Immature natural killer cell (primary cell): ENCODE measurements at places on chromosomes 4 and X. TPM values are rescaled to one million over a fixed set of nuclear protein-coding genes. Genes with fewer than 3 reads are reported as not detected.
A peak's percentile ranks its signal among the peaks of the same experiment; 100 is the strongest.

ENPP6 gene
- polyA plus RNA-seq: 0.20 TPM

GRCh38 chr4:102500352-102500695, 835 bp upstream of the NFKB1 start:
- H3K27ac ChIP-seq: peak overlapping the region; percentile 98
- H3K36me3 ChIP-seq: no peaks in the 10 kb centered on the region
- H3K27me3 ChIP-seq: peaks cover 31% of the 10 kb centered on the region
- H3K4me1 ChIP-seq: peaks cover 35% of the 10 kb centered on the region
- peak overlapping the region; percentile 90 for H3K4me3 ChIP-seq
- peak; percentile 55 for DNase-seq

GRCh38 chr4:169236078-169236477, 34.7 kb downstream of the SH3RF1 start:
- no peak overlapping the region for H3K4me3 ChIP-seq
- H3K4me1 ChIP-seq: no peaks in the 10 kb centered on the region
- no peak for DNase-seq
- no peaks in the 10 kb centered on the region for H3K27me3 ChIP-seq
- H3K36me3 ChIP-seq: no peaks in the 10 kb centered on the region

- no peaks in the 10 kb centered on the region for H3K36me3 ChIP-seq
- peak overlapping the region; percentile 80 for H3K27ac ChIP-seq
- no peak for DNase-seq
Measured at GRCh38 chr4:2860391-2861348, 17.0 kb downstream of the ADD1 start.

DNA sequence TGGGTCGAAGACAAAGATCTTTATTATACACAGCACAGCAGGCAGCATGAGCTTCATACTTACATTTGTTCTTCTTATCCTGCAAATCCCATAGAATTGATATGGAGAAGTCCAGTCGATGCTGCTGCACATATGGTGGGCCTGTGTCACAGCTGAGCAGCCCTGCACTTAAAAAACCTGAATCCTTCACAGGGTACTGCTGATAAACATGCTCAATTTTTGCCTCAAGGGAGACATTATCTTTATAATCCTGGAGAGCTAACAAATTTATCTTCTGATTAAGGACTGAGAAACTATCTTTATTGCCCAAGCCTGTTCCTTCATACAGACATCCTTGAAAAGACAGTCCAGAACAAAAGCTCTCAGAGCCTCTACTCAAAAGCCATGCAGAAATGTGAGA, 434.4 kb upstream of the FAM47C start:
- H3K4me1 ChIP-seq: no peaks in the 10 kb centered on the region
- H3K36me3 ChIP-seq: no peaks in the 10 kb centered on the region
- DNase-seq: no peak
- H3K27ac ChIP-seq: no peak overlapping the region

GRCh38 chrX:49220100-49220499, 13.0 kb downstream of the CACNA1F start:
- no peaks in the 10 kb centered on the region for H3K4me1 ChIP-seq
- no peaks in the 10 kb centered on the region for H3K36me3 ChIP-seq
- DNase-seq: no peak
- no peak overlapping the region for H3K27ac ChIP-seq

PAGE5 gene
- not detected for polyA plus RNA-seq

UGT2B15 gene
- not detected for polyA plus RNA-seq

GAB1 gene
- polyA plus RNA-seq: 2.9 TPM

GRCh38 chrX:155065035-155065734, 5.8 kb downstream of the CMC4 start:
- H3K4me1 ChIP-seq: peaks cover 16% of the 10 kb centered on the region
- H3K27me3 ChIP-seq: peaks cover 5% of the 10 kb centered on the region
- no peak for DNase-seq
- H3K4me3 ChIP-seq: no peak overlapping the region
- H3K27ac ChIP-seq: no peak overlapping the region

DNA sequence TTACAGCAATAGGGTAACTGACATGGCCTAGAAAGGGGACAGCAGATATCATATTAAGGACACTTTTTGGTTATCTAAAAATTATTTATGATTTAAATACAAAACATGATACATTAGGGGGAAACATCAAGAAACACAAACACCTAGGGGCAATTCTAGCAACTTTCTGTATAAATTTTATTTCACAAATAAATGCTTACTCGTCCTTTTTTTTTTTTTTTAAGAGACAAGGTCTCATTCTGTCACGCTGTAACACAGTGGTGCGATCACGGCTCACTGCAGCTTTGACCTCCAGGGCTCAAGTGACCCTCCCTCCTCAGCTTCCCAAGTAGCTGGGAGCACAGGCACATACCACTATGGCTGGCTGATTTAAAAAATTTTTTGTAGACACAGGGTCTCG, 151.8 kb upstream of the BCOR start:
- no peak overlapping the region for H3K4me3 ChIP-seq
- no peak overlapping the region for H3K27ac ChIP-seq
- no peaks in the 10 kb centered on the region for H3K36me3 ChIP-seq

RAB41 gene
- polyA plus RNA-seq: not detected

DNA sequence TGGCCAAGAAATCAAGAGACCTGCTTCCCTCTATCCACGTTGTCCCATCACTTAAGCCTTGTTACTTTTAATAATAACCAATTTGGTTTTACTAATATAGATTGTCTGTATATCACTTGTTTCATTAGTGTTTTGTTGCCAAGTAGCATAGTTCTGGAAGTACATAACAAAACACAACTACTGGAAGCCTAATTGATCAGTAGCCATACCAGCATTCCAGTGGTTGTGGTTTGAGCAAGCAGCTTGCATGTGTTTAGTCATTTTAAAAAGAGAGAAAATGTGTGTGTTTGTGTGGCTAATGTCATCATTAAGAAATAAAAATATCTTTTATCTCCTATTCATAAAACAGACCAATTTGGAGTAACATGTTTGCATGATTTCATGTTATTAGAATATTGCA, 70.8 kb downstream of the PTPN13 start:
- no peak for DNase-seq

SOWAHB gene
- not detected for polyA plus RNA-seq

DNA sequence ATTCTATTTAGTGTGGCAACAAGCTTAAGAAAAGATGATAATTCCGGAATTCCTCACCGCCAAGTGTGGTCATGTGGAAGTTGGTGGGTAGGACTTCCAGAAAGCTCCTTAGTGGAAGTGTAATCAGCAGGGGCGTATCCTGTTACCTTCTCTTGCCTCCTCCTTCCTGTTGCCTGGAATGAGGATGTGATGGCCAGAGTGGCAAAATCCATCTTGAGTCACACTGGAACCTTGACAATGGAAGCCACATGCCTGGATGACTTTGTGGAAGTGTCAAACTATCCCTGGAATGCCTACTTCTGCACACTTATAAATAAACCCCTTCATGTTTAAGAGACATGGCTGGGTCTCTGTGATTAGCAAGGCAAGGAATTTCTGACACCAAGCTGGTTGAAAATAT, 191.0 kb downstream of the PRDM5 start:
- DNase-seq: no peak
- no peak overlapping the region for H3K27ac ChIP-seq
- H3K4me1 ChIP-seq: no peaks in the 10 kb centered on the region
- peaks cover 1% of the 10 kb centered on the region for H3K27me3 ChIP-seq

GPRIN3 gene
- polyA plus RNA-seq: 15.9 TPM

- H3K27me3 ChIP-seq: peaks cover 12% of the 10 kb centered on the region
- no peaks in the 10 kb centered on the region for H3K4me1 ChIP-seq
- no peaks in the 10 kb centered on the region for H3K36me3 ChIP-seq
- no peak for DNase-seq
- peak within 1 kb of the TSS; percentile 48 for H3K4me3 ChIP-seq
- H3K27ac ChIP-seq: no peak within 1 kb of the TSS
Measured at GRCh38 chr4:151325111-151325948, at the start of gene SH3D19. TSS of gene SH3D19 (minus strand) at chr4:151325605. CDS start at chr4:151325352, 253 bp downstream.

HTN3 gene
- polyA plus RNA-seq: not detected

SYTL4 gene
- polyA plus RNA-seq: not detected

- no peaks in the 10 kb centered on the region for H3K36me3 ChIP-seq
- H3K27ac ChIP-seq: no peak overlapping the region
- no peak overlapping the region for H3K4me3 ChIP-seq
- H3K4me1 ChIP-seq: no peaks in the 10 kb centered on the region
Measured at GRCh38 chr4:168134651-168135050, 42.3 kb downstream of the ANXA10 start.

- H3K27me3 ChIP-seq: no peaks in the 10 kb centered on the region
- no peaks in the 10 kb centered on the region for H3K4me1 ChIP-seq
Measured at GRCh38 chr4:119559044-119559647, 69.5 kb downstream of the PDE5A start.

DNA sequence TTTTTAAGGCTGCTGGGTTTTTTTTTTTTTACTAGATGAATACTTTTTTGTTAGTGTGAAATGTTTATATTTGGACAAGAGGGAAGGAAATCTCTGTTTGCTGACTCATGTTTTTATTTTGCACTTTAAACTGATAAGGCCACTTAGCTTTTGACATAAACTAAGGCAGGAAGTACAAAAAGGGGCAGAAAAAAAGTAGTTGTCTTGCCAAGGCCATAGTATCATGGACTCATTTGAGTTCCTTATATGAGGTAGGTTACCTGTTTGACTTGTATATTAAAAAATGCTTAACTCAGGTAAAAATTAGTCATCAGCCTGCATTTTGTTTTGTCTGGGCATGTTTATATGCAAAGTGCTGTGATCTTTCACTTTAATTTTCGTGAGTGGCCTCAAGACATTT, 26.0 kb downstream of the SMAD1 start:
- peaks cover 1% of the 10 kb centered on the region for H3K4me1 ChIP-seq
- no peak for DNase-seq
- no peaks in the 10 kb centered on the region for H3K27me3 ChIP-seq
- no peaks in the 10 kb centered on the region for H3K36me3 ChIP-seq

MAGEB2 gene
- not detected for polyA plus RNA-seq

ZC4H2 gene
- 6.3 TPM for polyA plus RNA-seq

GRCh38 chrX:115940348-115940747, 230.2 kb upstream of the AGTR2 start:
- peaks cover 10% of the 10 kb centered on the region for H3K27me3 ChIP-seq
- no peak overlapping the region for H3K27ac ChIP-seq
- no peak for DNase-seq
